Suppressor macrophage treated with lipopolysaccharide for 1 hour (primary cell): ENCODE measurements at places on chromosomes 5 and 9.

- no peak for DNase-seq
Measured at GRCh38 chr9:110224583-110224982, 16.6 kb upstream of the C9orf152 start.

GRCh38 chr5:131957721-131958441, 12.4 kb upstream of the MEIKIN start:
- no peak for DNase-seq

DNA sequence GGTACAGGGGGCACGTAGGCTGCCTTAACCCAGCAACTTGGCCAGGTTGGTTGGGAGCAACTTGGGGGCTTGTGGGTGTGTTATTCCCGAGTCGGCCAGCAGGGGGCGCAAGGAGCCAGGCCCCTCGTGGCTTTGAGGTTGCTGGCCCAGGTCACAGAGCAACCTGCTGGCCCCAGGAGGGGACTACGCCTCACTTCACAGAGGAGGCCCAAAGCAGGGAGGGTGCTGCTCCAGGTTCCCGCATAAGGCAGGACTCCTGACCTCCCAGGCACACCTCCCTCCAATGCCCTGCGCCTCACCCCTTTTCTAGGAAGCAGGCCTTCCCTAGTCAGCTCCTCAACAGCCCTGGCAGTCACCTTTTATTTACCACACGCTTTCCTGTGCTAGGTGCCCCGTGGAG, 18.1 kb downstream of the KYAT1 start:
- peak; percentile 76 for DNase-seq

DNA sequence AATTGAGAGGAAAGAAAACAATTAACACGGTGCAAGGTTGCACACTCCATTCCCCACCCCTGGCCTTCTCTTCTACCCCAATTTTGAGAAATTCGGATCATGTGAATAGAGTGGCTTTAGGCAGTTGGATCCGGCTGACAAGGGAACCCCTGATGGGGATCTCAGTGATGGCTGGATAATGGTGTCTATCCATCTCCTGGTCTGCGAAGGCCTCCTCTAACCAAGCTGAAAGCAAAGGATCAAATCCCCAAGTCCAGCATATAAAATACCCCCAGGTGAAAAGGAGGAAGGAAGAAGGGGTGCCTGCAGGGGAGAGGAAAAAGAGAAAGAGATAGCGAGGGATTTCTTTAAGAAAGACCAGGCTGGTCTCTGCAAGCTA, 16.0 kb downstream of the NR2F1 start:
- DNase-seq, result no peak

DNA sequence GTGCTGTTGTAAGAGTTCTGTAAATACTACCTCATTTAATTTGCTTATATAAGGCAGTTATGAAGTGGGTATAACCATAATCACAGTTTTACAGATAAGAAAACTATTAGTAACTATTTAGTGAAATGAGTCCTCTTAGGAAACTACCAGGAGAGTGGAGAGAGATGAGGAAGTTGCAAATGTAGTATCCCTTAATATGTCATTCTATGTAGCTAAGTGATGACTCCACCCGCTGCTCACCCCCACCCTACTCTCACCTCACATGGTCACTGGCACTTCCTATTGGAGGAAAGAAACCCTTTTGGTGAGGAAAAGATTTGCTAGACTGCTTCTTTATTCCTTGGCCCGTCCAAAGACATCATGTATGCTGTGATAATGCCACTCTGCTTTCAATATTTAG, 241.8 kb upstream of the SLC24A2 start:
- peak; percentile 31 for DNase-seq

DNA sequence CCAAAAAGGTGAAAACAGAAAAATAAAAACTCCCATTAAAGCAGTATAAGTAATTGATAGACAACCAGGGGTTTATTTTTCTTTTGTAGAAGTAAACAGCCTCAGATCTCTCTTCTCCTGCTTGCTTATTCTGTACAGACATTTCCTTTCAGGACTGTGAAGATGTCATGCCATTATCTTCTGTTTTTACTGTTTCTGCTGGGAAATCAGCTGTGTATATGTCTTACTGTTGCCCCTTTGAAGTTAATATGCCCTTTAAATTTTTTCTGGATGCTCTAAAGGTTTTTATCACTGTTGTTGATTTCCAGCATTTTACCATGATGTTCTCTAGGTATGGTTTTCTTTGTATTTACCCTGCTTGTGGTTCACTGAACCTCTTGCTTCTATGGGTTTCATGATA, 199.5 kb downstream of the NXNL2 start:
- no peak for DNase-seq

GRCh38 chr9:306907-307306, 92.2 kb downstream of the DOCK8 start:
- DNase-seq, result peak; percentile 74

- no peak for DNase-seq
Measured at GRCh38 chr9:71472400-71472799, 295.9 kb downstream of the CEMIP2 start.

DNA sequence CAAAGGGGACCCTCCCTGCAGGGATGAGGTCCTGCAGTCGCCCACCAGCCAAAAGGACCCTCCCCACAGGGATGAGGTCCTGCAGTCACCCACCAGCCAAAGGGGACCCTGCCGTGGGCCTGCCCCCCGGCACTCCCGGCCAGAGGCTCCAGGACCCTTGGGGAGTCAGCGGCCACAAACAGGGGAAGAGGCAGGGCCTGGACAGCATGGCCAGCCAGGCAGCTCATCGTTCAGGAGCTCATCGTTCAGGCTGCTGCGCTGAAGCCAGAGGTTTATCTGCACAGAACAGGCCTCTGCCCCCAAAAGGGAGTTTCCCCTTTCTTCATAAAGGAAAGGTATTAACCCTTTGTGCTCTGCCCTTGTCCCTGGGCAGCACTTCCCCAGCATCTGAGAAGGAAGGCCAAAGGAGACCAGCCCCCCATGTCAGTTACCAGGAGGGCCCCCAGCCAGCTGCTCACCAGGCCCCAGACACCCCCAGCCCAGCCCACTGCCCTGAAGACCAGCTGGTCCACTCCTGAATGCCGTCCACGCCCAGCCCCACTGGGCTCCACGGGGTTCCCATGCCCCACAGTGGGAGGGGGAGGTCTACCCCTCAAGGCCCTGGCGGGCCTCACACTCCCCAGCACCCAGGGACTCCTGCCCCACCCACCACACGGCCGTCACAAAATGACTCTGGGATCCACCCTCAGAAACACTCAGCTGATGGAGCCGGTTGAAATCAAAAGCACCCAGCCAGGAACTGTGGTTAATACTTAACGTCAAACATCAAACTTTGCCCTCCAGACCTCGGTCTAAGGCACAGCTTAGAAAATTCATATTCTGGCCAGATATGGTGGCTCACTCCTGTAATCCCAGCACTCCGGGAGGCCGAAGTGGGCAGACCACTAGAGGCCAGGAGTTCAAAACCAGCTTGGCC, 6.3 kb downstream of the SLC12A7 start:
- DNase-seq, result peak; percentile 43

DNA sequence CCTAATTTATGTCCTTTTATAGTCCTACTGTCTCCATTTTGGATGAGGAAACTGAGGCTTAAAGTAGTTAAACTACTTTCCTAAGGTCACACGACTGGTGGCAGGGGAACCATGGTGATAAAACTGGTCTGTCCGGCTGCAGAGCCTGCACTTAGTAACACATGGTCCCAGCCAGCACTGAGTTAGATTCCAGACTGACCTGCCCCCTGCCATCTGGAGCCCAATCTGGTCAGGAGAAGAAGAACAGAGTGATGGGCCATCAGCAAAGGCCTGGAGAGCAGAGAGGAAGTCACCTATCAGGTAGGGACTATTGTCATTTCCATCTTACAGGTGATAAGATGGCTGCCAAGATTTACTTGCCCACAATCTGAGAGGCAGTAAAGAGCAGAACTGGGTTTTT, 86.6 kb upstream of the SLC25A48 start:
- DNase-seq, result no peak

- no peak for DNase-seq
Measured at GRCh38 chr9:89774858-89775370, 170.1 kb downstream of the GADD45G start.

DNA sequence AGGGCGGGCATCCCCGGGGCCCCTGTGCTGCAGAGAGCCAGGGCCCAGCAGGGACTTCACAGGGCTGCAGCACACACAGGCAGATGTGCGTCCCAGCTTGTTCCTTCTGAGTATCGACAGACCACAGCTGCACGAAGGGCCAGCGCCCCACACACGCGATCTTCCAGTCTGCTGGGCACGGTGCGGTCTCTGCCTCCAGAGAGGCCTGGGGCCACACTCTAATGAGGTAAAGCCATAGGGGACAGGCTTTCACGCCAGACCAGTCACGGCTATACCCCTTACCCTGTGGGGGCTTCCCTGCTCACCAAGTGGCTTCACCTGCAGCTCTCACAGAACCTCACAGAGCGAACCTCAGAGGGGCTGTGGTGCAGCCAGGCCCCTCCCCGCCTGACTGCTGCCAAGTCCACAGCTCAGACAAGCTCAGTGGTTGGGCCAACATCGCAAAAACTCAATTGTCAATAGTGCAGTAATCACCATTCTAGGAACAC, 82.2 kb downstream of the SHB start:
- DNase-seq, result no peak

GRCh38 chr9:114206221-114206789, 51.0 kb downstream of the COL27A1 start:
- DNase-seq, result no peak

GRCh38 chr5:56910210-56910965, 992 bp downstream of the SETD9 start:
- peak; percentile 73 for DNase-seq

DNA sequence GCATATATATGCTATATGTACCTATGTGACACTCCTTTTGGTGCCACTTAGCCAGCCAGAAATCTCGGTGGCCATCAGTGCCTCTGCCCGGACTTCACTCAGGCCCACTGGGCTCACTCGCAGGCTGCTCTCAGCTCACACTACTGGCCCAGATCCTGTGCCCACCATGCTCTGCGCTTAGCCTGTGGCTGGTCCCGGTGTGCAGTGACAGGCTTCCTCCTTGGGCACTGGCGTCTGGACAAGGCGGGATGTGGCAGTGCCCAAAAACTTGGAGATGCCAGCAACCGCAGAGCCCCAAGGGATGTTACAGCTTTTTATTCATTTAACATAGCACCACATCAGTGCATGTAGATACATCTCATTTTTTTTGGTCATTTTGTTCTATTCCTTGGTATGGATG, 77.4 kb downstream of the NREP start:
- DNase-seq, result no peak

DNA sequence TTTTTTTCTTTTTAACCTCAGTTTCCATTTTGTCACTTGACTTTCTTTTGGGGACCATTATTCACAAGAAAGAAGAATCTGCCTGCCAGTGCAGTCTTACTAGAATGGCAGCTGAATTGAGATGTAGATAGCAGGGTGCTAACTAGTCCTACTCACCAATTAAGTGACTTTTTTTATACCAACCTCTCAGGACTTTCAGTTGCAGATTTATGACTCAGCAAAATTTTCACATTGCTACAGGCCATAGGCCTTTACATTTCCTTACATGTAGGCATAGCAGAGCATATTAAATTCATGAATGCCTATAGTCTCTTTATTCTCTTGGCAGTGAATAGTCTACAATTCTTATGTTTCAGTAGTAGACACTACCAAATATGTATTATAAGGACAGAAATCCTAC, 54.0 kb upstream of the FKTN start:
- DNase-seq, result peak; percentile 40

DNA sequence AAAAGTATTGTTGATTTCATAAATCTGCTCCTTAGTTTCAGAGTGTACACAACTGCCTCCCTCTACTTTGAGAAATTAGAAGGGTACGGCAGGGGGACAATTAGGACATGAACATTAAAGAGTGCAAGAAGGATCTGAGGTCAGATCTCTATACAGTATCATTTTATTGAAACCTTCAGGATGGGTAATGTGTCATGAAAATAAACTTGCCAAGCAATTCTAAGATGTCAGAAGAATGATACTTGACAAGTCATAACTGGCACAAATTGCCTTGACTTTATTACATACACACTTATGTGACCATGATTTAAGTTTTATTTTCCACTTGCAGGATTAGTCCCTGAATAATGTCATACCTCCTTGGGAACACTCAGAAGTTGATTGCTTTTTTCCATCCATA, 92.8 kb downstream of the PLPP1 start:
- DNase-seq, result no peak

- DNase-seq, result peak; percentile 79
Measured at GRCh38 chr5:115458416-115458815, 86.2 kb downstream of the FEM1C start.

DNA sequence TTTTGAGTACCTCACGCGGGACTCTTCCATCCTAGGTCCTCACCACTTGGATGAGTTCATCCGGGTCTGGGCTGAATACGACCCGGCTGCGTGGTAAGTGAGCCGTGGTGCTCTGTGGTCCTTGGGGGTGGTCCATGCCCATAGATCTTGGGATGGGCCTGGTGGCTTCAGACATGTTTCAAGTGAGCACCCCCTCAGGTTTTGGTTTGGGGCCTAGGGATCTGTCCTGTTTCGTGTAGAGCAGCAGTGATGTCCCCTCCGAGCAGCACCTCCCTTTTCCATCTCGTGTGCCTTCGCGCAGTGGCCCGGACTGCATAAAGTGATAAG, 218.9 kb downstream of the CACNA1B start:
- no peak for DNase-seq

DNA sequence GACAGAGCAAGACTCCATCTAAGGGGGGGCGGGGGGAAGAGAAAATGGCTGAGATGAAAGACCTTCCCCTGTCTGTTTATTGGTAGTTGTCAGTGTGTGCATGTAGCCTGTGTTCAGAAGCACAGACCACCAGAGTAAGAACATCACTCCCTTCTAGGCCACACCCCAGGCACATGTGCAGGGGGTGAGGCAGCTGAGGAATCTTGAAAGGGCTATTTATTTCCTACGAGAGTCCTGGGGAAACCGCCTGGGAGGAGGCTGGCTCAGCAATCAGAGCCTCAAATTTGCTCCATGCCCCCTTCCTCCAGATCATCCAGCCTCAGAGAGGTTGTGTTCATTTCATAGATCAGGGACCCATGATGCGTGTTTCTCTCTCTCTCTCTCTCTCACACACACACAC, 7.1 kb downstream of the MYORG start:
- no peak for DNase-seq

DNA sequence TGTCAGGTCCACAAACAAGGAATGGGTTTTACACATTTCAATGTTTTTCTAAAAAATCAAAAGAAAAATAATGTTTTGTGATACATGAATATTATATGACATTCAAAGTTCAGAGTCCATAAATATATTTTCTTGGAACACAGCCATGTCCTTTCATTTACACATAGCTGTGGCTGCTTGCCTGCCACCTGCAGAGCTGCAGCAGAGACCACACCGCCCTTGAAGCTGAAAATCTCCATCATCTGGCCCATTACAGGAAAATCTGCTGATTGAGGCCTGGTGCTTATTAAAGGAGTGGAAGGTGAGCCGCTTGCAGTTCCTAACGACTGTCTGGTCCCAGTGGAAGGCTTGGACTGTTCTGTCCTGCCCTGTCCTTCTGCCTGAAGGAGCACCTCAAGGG, 232.6 kb upstream of the ADAMTS16 start:
- no peak for DNase-seq

DNA sequence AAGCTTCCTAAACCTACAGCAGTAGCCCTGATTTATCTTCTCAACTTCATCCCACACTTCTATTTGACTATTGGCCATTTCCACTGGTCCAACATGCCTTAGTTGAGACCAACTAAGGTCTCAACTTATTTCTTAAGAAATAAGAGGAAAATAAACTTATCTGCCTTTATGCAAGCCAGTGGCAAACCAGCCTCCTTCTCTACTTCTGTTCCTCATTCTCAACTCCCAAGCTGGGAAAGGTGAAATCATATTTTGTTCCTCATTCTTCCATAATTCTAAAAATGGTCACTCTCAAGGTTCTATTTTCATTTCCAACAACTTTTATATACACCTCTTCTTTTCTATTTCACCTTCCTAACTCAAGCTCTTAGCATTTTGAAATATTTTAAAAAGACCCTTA, 149.6 kb upstream of the C9orf72 start:
- DNase-seq, result peak; percentile 37

GRCh38 chr5:4319478-4320128, 724.0 kb downstream of the IRX1 start:
- no peak for DNase-seq
